NB4 (cell line): ENCODE measurements at places on chromosomes 1 and 21.

GRCh38 chr21:41895643-41896493, 16.7 kb upstream of the PRDM15 start:
- DNase-seq: no peak

DNA sequence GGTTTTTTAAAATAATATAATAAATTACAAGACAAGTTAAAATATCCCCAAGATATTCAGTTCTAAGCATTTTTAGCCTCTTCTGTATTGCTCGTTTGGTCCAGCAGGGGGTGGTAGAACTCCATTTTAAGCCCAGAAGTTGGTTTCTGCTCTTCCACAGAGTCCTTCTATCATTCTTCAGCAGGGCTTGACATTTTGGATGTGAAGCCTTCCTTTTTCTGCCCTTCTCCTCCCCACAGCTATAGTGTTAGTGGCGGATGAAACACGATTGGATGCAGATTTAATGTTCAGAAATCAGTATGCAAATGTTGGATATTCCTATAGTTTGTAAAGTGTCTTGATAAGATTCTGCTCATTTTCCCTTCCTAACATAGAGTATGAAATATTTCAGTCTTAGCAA, 1.4 kb downstream of the NCAM2 start:
- DNase-seq: peak; percentile 35

- no peak for DNase-seq
These were observed 4.4 kb downstream of the NHLH1 start for GRCh38 chr1:160371346-160371631.

GRCh38 chr1:56799605-56800400, 19.4 kb downstream of the FYB2 start:
- DNase-seq: no peak

DNA sequence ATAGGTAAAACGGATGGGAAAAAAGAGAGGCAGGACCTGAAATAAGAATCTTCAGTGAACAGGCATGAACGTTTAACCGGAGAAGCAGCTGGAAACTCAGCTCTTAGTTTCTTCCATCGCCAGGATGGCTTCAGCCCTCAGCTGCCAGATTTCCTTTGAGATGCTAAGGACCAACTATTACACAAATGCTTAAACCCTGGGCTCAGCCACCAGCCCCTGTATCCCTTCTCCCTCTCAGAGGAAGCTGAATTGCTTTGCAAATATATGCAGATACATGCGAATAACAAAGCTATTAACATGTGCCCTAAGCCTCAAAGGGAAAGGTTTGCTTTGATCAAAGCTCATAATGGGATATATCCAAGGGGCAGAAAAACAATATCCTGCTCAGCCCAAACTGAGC, 515.1 kb downstream of the OMA1 start:
- no peak for DNase-seq

- no peak for DNase-seq
These were observed 1297.6 kb downstream of the BRINP3 start for GRCh38 chr1:189180057-189180456.

DNA sequence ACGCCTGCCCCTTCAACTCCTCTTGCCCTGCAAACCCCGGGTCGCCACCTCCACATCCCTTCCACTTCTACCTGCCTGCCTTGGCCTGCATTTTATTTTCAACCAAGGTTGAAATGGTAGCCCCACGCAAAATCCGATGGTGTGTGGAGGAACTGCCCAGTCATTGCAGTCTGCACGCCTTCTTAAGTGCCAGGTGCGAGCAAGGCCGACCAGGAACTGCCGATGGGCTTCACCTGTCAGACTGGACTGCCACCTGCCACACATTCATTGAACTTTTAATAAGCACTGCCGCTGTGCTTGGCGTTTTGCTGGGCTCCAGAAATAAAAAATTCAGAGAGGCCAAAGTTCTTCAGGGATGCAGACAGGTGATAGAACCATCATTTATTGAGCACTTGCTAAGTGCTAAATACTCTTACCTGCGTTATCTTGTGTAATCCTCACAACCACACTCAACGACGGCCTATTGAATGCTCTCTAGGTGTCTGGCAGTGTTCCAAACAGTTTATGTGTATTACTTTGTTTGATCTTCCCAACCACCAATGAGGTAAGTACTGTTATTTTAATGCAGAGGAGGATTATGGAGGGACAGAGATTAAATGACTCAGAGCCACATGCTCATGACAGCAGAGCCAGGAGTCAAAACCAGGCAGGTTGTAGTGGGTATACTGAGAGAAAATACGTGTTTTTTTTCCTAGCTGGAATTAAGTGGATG, 36.2 kb downstream of the CACHD1 start:
- no peak for DNase-seq

DNA sequence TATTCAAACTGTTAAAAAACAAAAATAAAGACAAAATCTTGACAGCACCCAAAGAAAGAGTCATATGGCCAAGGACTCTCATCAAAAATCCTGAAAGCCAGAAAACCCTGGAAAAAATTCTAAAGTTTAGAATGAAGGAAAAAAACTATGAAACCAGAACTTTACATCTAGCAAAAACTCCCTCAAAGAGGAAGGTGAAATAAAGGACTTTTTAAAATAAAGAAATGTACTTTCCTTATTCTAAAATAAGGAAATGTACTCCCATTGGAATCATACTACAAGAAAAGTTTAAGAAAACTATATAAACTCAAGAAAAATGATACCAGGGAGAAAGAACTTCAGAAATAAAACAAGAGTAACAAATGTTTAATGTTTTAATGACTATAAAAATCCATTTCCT, 206.3 kb downstream of the KCNT2 start:
- no peak for DNase-seq
